ENCODE measurements at places on chromosomes 6 and 20.

DNA sequence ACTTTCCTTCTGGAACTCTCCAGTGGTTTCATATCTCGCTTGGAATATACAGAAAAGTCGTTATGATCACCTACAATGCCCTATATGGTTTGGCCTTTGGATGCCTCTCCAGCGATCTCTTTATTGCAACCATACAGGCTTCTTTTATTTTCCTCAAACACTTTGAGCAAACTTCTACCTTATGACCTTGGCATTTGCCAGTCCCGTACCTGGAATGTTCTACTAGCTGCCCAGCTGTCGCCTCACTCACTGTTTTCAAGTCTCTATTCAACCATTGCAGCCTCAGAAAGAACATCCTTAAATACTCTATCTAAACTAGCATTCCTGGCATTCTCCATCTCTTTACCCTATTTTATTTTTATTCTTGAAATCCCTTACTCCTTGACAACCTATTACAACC lies 50.4 kb upstream of the NEDD9 start:
- DNase-seq = no peak

GRCh38 chr6:2949536-2950083 lies 21.8 kb downstream of the SERPINB6 start:
- DNase-seq = no peak

- no peak for DNase-seq
Observed at GRCh38 chr6:106011476-106011875, 74.7 kb upstream of the PRDM1 start.

- no peak for DNase-seq
Observed at GRCh38 chr6:44739181-44739580, 351.7 kb downstream of the CDC5L start.

DNA sequence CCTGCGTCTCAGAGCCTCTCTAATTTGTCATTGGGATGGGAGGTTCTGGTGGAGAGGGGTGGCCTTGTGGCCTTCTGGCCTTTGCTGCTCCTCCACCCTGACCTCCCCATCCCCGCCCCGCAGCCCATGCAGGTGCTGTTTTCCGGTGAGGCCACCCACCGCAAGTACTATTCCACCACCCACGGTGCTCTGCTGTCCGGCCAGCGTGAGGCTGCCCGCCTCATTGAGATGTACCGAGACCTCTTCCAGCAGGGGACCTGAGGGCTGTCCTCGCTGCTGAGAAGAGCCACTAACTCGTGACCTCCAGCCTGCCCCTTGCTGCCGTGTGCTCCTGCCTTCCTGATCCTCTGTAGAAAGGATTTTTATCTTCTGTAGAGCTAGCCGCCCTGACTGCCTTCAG lies 171.8 kb upstream of the RNF24 start:
- no peak for DNase-seq

- no peak for DNase-seq
Observed at GRCh38 chr6:1894954-1895353, 285.2 kb downstream of the FOXC1 start.

DNA sequence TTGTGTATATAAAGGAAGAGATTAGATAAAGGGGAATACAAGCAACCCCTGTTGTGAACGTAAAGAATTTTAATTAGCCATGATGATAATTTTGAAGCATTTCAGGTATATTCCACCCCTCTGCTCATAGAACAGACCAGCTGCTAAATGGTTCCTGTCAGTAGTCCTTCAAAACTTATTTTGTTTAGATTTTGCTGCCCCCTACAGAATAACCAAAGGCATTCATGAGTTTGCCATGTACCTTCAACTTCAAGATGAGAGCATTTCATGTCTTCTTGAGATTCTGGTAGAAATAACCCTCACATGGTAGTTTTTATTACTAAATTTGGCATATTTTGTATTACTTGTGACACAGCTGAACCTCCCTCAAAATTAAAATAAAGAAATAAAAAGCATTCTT lies 1586.7 kb downstream of the HACE1 start:
- no peak for DNase-seq

DNA sequence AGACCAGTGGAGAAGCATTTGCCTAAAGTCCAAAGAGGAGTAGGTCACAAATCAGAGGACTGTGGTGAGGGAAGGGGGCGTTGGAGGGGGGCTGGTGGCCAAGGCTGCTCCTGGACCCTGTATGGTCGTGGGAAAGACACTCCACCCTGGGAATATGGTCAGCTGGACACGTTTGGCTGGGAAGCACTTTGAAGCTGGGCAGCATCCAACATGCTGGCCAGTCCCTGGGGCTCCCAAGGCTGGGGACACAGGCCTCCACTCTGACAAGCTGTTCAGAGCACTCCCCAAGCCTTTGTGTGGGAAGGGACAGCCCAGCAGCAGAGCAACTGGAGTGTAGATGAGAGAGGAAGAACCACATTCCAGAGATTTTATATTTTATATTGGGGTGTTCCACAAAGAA lies 203.2 kb downstream of the ANKRD60 start:
- no peak for DNase-seq
